NCI-H2107 (cell line): ENCODE measurements at places on chromosomes 16 and 17.

DNA sequence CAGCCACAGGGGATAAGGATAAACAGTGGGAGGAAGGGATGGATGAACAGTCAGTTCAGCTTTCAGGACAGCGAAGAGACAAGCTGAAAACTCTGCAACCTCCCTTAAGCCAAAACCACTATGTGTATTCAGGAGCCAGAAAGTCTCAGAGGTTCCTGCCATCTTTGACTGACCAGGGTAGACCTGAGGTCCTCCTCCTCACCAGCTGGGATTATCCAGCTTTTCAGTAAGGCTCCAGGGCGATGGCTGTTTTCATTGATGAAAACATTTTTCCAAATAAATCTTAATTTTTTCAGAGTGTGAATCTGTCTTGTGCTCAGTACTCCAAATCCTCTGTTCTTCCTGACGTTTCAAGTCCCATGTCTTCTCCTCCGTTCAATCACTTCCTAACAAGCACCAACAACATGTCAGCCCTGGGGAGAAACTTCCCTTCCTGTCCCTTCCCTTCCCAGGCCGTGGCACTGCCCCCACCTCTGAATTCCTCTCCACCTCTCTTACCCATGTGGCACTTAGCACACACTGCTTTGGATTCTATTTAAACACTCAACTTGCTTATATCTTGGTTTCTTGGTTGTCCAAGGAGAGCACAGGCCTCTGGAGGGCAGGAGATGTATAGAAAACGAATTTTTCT lies 5.2 kb downstream of the HSDL1 start:
- DNase-seq = no peak

- peak; percentile 32 for DNase-seq
Measured at GRCh38 chr16:52568983-52569690, 22.2 kb upstream of the TOX3 start.

DNA sequence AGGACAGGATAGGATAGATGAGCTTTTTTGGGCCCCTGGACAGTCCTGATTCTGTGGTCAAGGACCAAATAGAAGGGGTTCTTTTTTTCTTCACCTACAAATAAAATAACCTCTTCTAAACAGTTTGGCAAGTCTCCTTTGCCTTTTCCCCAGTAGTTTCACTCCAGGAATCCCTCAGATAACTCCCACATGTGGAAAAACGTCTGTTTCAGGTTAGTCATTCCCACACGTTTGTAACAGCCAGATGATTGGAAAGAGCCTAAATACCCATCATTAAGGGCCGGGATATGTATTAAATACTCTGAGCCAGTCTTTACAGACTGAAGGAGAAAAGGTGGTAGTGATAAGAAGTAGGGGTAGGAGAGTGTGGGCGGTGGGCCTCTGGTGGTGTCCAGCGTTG lies 58.3 kb downstream of the PLD6 start:
- no peak for DNase-seq

- DNase-seq = no peak
Measured at GRCh38 chr16:82732461-82732860, 105.7 kb downstream of the CDH13 start.

GRCh38 chr17:14296166-14296910 lies 4.5 kb upstream of the HS3ST3B1 start:
- DNase-seq = no peak

GRCh38 chr16:11175106-11175786 lies 80.8 kb downstream of the SOCS1 start:
- DNase-seq = no peak

DNA sequence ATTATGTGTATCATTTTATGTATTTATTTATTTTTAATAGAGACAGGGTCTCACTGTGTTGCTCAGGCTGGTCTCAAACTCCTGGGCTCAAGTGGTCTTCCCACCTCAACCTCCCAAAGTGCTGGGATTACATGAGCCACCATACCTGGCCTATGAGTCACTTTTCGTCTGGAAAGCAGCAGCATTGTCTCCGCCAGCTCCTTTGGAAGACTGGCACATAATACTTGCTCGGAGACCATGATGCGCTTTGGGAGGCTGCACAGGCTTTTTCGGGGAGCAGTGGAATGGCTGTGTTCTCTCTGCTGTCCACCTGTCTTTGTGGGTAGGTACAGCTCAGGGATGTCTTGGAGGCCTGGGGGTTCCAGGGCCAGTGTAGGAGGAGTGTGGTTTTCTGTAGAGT lies 102.2 kb downstream of the AATF start:
- DNase-seq = no peak
